Smooth muscle cell of the umbilical artery (primary cell): ENCODE measurements at places on chromosomes 1 and 21. TPM values are rescaled to one million over a fixed set of nuclear protein-coding genes. Genes with fewer than 3 reads are reported as not detected.

The CR2 gene
- total RNA-seq, result not detected in 2 replicates

The SEMA6C gene
- 0.89 and 1.7 TPM in 2 replicates for total RNA-seq

The RNU1-3 gene
- total RNA-seq, result under 0.01 TPM in 2 replicates

The SH2D1B gene
- total RNA-seq, result not detected in 2 replicates

The SLC37A1 gene
- 0.59 and 0.88 TPM in 2 replicates for total RNA-seq

The CAMK1G gene
- total RNA-seq, result 4.2 and 13.1 TPM in 2 replicates
